ENCODE measurements at places on chromosomes 6 and 20. TPM values are rescaled to one million over a fixed set of nuclear protein-coding genes. Genes with fewer than 3 reads are reported as not detected.

Gene VWA7
- total RNA-seq = 4.2 TPM

- DNase-seq = no peak
- H3K27me3 ChIP-seq = no peaks in the 10 kb centered on the region
- H3K27ac ChIP-seq = no peak overlapping the region
These were observed 97.6 kb downstream of the CD164 start for GRCh38 chr6:109284675-109285074.

DNA sequence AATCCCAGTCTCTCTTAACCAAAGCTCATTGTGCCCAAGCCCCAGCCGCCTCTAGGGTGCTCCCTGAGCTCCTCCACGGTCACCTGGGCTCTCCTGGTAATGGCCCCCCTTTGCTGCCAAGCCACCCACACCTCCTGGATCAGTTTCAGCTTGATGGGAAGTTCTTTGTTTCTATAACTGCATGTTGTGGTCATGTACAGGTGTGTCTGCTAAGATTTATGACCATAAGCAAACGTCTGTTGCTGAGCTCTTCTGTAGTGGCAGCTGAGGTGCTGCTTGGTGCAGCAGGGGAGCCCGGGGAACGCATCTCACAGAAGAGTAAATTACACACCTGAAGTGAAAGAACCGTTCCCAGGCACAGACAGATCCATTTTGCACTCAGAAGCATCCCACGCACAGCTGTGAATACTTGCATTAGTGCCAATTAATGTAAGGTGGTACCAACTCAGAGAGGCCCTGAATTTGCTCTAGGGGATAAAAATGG, 194.6 kb upstream of the ARID1B start:
- H3K36me3 ChIP-seq = no peaks in the 10 kb centered on the region
- H3K27me3 ChIP-seq = no peaks in the 10 kb centered on the region
- no peak for DNase-seq
- no peaks in the 10 kb centered on the region for H3K4me1 ChIP-seq
- no peak overlapping the region for H3K4me3 ChIP-seq
- no peak overlapping the region for H3K27ac ChIP-seq

- no peaks in the 10 kb centered on the region for H3K27me3 ChIP-seq
- DNase-seq = no peak
- no peak overlapping the region for H3K27ac ChIP-seq
- H3K36me3 ChIP-seq = no peaks in the 10 kb centered on the region
- no peak overlapping the region for H3K4me3 ChIP-seq
These were observed 158.7 kb downstream of the TFAP2A start for GRCh38 chr6:10256113-10256690.

DNA sequence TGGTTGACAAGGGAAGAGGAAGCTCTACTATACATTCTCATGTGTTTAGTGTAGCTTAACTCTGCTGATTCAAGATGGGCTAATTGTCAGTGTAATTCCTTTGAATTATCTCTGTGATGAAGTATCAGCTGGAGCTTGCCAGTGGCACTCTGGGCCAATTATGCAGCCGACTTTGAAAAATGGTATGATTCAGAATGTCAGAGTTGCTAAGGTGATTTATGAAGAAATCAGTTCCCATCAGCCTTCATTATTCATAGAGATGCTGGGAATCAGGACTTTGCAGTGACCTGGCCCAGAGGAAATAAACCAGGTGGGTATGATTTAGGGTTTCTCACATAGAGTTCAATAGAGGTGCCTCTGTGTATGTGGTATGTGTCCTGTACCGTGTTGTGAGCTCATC, 33.4 kb downstream of the KCNS1 start:
- H3K27me3 ChIP-seq = no peaks in the 10 kb centered on the region
- H3K27ac ChIP-seq = no peak overlapping the region
- no peaks in the 10 kb centered on the region for H3K36me3 ChIP-seq
- DNase-seq = no peak

- H3K27ac ChIP-seq = no peak overlapping the region
- H3K36me3 ChIP-seq = peaks cover 3% of the 10 kb centered on the region
- H3K4me3 ChIP-seq = no peak overlapping the region
- H3K27me3 ChIP-seq = no peaks in the 10 kb centered on the region
These were observed 10.9 kb upstream of the OSER1 start for GRCh38 chr20:44221368-44221954.
